ENCODE measurements at places on chromosomes 12 and 14.

DNA sequence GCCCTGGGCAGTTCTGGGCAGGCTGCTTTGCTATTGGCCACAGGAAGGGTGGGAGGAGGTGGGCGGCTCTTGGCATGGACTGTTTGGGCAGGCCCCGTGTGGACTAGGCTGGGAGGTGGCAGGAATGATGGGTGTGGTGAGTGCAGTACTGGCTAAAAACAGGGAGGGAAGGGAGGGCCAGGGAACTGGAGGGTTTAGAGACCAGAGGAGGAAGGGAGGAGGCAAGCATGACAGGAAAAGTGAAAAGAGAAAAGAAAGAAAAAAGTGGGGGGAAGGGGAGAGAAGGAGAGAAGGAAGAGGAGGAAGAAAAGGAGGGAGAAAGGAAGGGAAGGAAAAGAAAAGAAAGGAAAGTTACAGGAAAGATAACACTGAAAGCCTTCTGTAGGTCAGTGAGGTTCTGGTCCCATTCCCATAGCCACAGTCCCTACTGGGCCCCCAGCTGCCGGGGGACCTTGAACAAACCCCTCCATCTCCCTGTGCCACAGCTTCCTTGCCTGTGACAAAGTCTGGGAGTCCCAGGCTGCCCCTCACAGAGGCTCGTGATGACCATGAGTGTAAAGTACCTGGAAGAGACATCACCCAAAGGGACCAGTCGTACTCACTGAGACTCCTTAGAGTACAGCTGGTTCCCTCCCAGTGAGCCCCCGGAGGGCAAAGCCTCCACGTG is 1.1 kb upstream of the C14orf132 start:
- no peak for DNase-seq

DNA sequence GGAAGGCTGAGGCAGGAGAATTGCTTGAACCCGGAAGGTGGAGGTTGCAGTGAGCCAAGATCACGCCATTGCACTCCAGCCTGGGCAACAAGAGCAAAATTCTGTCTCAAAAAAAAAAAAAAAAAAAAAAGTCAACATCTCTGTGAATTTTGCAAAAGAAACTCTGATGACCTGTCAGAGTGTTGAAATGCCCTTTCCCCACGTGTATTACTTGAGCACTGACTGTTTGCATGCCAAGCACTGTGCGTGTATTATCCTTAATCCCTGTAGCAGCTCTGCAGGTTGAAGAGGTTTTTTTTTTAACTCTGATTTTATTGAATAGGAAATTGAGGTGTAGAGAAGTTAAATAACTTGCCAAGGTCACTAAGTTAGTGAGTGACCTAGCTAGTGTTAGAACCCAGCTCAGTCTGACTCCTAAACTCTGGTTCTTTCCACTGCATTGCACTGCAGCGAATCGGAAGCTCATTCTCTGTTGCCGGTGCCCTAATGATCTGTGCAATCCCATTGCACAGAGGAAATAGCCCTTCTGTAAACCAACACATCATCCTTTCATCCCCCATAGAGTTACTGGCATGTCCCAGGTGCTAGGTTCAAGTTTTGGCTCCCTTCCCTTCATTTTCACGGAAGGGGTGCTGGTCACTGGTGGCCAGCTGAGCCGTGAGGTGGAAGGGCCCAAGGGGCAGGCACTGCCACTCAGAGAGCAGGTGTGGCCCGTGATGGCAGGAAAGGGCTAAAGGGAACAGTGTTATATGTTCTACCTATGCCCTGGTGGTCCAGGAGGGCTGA is 122.3 kb downstream of the EML1 start:
- DNase-seq = no peak

GRCh38 chr12:112950701-112951100 is 12.4 kb downstream of the OAS3 start:
- DNase-seq = no peak

GRCh38 chr12:41212625-41213024 is 24.5 kb downstream of the PDZRN4 start:
- peak; percentile 32 for DNase-seq

DNA sequence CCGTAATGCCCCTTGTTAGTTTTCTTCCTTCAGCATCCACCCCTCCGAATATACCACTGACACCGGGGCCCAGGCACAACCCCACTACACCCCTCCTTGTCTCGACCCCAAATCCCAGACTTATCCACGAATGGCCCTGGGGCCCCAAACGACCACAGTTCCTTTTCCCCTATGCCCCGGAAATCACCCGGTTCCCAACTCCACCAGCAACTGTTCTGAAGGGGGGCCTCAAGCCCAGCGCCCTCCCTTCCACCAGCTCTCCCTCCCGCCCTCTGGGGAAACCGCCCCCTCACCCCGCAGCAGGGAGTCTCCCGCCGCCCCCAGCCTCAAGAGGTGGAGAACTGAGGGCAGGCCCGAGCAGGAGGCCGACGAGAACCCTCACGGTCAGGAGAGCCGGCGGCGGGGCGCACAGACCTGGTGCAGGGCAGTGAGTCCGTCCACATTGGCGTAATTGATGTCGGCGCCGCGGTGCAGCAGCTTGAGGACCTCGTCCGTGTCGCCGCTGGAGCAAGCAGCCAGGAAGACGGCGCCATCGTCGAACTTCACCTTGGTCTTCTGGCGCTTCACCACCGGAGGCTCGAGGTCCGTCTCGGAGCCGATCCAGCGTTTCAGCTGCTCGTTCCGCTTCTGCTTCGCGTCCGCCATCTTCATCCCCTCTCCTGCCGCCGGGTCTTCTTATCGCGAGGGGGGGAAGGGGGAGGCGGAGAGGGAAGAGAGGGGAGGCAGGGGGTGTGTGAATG is 446 bp downstream of the PPP1R12A start:
- DNase-seq = peak; percentile 56

DNA sequence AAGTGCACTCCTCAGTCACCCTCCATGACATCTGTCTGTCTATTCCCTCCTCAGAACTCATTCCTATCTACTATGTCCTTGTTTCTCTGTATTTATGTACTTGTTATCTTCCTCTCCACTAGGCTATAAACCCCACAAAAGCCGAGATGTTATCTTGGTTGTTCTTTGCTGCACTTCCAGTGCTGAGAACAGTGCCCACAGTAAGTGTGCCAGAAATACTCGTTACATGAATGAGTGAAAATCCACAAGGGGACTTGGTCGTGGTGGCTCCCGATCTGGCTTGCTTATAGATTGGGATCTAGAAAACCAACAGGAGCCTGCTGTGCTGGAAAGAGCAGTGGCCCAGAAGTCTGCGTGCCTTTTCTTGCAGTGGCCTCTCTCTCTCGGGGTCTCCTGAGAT is 111.9 kb upstream of the PRMT8 start:
- no peak for DNase-seq
